ENCODE measurements at places on chromosomes 13 and 19.

GRCh38 chr19:7074705-7075282 lies 5.3 kb downstream of the ZNF557 start:
- DNase-seq = no peak

- DNase-seq = no peak
These were observed 7.7 kb downstream of the NDUFB7 start for GRCh38 chr19:14563989-14564651.

- DNase-seq = no peak
These were observed 121.8 kb downstream of the AKAP11 start for GRCh38 chr13:42393573-42394360.

GRCh38 chr13:109412283-109412901 lies 374.0 kb downstream of the IRS2 start:
- no peak for DNase-seq

- DNase-seq = no peak
These were observed 28.7 kb downstream of the COMP start for GRCh38 chr19:18762125-18763023.

DNA sequence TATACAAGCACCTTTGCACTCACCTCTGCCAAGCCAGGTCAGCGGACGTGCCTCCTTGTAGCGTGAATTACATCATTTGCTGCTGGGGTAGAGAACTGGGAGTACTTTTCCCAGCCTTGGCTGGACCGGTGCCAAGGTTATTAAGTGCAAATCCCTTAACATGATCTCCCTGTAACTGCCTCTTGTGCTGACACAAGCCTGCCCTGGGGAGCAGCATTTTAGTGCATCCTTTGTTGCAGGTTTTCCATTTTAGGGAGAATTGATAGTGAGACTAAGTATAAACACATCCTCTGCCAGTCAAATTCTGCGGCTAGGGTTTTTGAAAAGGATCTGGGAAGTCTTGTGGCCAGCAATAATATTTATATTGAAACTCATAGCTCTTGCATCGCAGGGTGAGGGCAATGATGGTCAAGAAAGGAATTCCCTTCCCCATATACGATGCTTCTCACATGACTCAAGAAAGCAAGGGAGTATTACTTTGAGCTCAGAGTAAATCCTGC lies 32.7 kb upstream of the DCLK1 start:
- no peak for DNase-seq

GRCh38 chr19:41327576-41328156 lies 17.7 kb downstream of the CCDC97 start:
- DNase-seq = peak; percentile 64

GRCh38 chr13:94710065-94710781 lies 2.1 kb downstream of the SOX21 start:
- DNase-seq = no peak

DNA sequence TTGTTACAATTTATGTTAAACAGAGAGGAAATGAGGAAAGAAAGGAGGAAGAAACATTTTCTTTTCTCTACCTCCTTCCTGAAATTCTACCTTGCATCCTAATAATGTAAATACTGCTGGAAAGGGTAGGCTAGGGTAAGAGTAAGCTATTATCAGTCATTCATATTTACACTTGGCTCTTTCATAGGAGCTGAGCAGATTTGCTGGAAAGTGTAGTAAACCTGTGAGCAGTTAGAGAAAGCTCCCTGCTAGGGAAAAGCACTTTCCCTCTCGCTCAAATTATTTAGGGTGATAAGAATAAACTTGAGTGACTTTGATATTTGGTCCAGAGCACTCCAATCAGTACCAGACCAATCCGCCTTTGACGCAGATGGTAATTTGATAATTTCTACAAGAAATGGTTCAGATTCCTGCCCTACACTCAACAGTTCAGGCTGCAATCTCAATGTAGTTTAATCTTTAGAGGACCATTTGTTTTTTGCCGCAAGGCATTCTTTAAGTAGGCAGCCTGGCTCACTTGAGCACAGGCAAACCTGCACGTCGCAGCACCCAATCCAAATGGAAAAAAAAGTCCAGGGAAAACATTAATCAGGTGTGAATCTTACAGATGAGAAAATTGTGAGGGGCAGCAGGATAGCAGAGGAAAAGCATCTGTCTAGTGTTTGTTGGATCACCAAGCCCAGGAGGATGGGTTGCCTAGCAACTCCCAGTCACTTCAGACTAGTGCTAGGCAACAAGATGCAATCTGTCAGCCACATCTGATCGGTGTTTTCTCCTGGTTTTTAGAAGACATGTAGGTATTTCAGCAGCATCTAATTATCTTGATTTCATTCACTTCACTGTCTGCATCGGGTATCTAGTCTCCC lies 68.6 kb upstream of the KL start:
- DNase-seq = no peak

DNA sequence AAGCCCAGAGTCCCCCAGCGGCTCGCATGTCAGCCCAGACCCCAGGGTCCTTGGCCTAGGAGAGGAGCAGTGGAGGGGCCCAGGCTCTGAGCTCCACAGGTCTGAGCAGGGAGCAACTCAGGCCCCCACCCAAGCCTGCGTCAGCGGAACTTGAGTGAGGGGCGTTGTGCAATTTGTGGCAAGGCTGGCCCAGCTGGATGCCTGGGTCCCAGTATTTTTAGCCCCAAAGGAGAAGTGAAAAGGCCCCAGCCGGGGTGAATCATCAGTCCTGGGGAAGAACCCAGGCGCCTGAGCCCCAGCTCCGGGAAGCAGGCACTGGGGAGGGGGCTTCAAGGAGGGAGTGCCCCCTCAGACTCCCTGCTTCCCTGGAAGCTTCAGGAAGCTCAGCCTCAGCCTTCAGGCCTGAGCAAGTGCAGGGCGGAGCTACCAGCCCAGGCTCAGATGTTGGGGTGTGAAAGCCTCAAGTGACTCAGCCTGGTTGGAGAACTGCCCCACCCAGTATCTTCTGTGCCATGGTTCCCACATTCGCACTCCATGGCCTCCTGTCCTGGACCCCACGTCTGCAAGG lies 7.2 kb downstream of the MED29 start:
- peak; percentile 23 for DNase-seq

GRCh38 chr19:12092956-12093355 lies 28.4 kb downstream of the ZNF844 start:
- no peak for DNase-seq

DNA sequence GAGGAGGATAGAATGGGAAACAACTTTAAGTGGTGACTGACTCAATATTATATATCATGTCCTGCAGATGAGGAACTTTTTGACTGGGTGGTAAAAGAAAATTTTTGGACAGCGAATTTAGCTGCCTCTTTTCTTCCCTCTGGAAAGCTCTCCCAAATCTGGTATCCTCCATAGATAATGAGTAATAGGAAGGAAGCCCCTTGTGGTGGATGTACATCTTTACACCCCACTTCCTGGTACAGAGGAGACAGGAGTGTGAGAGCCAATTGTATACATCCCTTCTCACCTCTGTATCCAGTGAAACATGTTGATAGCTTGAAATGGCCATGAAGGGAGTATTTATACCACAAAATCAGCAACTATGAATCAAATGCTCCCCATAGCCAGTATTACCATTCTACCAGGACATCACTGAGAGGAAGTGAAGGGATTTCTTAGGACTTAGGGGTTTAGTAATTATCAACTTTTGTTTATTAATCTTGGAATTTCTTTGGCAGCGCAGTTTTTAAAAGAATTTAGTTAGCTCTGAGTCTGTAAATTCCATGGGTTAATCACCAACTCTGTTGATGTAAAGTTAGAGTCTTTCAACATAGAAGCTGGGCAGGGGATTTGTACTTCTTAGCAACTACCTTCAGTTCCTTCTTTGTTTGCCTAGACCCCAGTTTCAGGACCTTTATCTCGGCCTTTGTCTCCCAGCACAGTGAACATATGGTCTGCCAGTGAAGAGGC lies 17.0 kb upstream of the TDRD3 start:
- no peak for DNase-seq

DNA sequence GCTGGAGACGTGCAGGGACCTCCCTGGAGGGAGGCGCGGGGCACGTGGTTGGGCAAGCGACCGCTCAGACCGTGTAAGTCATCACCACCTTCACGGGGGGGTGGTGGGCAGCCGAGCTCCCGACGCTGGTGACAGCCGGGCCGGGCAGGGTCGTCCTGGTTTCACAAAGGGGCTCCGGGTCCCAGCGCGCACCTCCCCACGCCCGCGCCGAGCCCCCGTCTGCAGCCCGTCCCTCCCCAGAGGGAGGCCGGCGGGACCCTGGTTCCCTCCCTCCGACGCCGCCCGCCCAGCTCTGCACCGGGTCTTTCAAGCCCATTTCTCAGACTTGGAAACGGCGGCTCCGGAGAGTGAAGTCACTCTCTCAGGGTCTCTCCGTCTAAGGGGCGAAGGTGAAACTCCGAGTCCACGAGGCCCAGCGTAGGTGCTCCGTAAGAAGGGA lies 729 bp upstream of the ARID3A start:
- no peak for DNase-seq

DNA sequence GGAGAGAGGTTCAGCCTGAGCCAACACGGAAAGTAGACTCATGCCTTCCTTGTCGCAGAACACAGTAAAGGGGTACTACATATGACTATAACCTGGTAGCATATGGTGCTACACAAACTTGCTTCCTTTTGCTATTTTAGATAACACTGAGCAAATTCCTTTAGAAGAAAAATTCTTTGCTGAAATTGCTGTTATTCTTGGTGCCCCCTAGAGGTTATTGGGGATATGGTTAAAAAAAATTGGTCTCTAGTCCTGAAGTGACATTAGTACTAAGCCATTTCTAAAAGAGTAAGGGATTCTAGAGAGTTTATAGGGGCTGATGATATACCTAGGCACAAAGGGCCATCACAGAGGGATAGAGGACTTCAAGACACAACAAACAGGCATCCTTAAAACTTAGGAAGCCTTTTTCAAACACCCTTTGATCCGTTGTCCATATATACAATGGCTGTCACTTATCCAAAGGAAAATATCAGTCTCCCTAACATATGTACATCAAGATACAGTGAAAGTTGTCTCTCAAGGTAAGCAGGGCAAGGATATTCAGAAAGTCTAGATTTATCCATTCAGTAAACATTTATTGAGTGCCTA lies 13.9 kb upstream of the HS6ST3 start:
- DNase-seq = no peak

DNA sequence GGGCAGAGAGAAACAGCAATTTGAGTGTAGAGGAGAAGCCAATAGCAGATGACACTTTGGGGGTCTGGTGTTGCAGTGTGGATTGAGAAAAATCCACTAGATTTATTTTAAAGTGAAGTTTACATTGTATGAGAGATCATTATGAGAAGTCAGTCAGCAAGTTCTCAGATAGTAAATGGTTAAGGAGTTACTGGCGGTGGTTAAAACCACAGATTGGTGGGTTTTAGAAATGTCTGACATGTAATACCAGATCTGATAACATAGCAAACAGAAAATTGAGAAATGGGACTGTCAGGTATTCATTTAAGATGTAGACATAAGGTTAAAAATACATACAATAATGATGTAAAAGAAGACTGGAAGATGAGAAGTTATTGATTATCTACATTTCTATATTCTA lies 7.2 kb downstream of the ABHD13 start:
- no peak for DNase-seq

GRCh38 chr13:114019367-114019766 lies 45.5 kb upstream of the C13orf46 start:
- DNase-seq = peak; percentile 7

- no peak for DNase-seq
These were observed 13.2 kb downstream of the LNX2 start for GRCh38 chr13:27607125-27607524.

DNA sequence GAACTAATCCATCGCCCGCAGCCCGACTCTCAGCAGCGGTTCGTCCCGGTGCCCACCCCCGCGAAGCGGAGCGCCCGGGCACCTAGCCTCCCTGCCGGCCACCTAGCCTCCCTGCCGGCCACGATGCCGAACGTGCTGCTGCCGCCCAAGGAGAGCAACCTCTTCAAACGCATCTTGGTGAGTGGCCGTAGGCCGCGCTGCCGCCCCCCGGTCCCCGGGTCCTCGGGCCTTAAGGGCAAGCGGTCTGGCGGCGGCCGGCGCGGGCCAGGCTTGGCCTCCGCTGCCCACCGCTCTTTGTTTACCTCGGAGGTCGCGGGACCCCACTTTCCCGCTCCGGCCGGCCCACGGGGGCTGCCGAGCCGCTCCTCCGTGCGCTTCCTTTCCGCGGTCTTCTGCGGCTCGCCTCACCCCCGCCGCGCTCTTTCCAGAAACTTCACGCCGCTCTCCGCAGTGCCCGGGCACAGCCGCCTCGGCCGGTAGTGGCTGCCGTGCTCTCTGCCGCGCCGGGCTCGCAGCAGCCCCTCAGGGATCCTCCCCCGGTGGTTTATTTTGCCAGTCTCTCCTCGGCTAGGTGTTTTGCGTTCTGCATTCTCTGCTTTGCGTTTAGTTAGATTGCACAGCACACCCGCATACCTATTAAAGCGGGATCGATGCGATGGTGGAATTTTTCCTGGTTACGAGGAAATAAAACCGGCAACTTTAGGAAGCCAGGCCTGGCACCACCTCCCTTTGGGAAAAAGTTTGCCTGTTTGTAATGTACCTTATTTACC lies 524 bp downstream of the NAA16 start:
- DNase-seq = no peak

DNA sequence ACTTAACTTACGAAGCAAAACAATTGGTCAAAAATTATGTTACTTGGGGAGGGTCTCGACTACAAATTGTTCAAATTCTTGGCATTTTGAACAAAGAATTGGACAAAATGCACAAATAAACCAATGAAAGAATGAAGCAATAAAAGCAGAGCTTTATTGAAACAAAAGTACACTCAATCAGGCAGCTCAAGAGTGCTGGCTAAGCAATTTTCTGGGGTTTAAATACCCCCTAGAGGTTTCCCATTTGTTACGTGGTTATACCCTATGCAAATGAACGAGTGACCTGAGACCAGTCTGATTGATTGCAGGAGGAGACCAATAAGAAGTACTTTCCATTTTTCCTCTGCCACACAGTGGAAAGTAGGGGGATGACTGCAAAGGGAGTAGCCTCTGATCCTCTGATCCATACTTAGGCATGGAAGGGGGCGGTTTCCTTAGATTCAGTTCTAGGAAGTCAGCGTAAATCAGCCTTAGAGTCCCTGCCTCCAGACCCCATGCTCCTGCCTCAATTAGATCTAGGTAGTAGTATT lies 228.6 kb downstream of the EFNB2 start:
- DNase-seq = no peak

- DNase-seq = no peak
These were observed 6.3 kb downstream of the ARRDC5 start for GRCh38 chr19:4896372-4896771.

DNA sequence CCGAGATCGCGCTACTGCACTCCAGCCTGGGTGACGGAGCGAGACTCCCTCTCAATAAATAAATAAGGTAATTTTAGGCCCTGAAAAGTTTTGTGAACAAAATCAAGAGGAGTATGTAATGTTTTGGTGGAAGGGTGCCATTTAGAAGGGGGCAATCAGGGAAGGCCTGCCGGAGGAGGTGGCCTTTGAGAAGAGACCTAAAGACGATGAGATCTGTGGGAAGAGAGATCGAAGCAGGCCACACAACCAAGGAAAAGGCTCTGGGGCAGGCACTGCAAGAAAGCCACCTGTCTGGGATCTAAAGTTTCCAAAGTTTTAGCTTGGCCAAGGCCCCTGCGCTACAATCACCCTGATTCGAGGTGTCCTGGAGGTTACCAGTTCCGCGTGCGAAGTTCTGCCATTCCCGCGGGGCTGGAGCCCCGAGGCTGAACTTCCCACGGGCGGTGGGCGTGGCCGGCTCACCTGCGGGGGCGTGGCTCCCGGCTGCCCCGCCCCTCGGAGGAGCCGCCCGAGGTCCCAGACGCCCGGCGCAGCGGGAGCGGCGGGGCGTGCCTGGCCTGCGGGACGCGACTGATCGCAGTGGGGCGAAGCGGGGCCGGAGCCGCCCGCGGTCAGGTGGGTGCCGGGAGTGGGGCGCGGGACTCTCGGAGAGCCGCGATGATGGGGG lies at the start of gene KLC3:
KLC3 (plus strand) TSS at position 519 of the 667 bp plus-strand sequence. CDS start 4,792 bp downstream, outside the sequence.
- DNase-seq = peak; percentile 21

Measured in stimulated activated CD4-positive, alpha-beta T cell treated with anti-CD3 and anti-CD28 coated beads, Interleukin-1b, Interleukin-23, amount 100 ng/mL, for 1 hour (primary cell).